ENCODE measurements at places on chromosomes 7 and 10. TPM values are rescaled to one million over a fixed set of nuclear protein-coding genes. Genes with fewer than 3 reads are reported as not detected.

SPDYE11 gene
- not detected for total RNA-seq

GPRIN2 gene
- 28.5 TPM for total RNA-seq

PSMC2 gene
- 131 TPM for total RNA-seq

ADAM12 gene
- total RNA-seq, result 0.87 TPM

AMZ1 gene
- total RNA-seq, result 0.73 TPM

GHRHR gene
- total RNA-seq, result not detected

- no peak for DNase-seq
Measured at GRCh38 chr7:125326666-125327255, 397.1 kb upstream of the POT1 start.

DNA sequence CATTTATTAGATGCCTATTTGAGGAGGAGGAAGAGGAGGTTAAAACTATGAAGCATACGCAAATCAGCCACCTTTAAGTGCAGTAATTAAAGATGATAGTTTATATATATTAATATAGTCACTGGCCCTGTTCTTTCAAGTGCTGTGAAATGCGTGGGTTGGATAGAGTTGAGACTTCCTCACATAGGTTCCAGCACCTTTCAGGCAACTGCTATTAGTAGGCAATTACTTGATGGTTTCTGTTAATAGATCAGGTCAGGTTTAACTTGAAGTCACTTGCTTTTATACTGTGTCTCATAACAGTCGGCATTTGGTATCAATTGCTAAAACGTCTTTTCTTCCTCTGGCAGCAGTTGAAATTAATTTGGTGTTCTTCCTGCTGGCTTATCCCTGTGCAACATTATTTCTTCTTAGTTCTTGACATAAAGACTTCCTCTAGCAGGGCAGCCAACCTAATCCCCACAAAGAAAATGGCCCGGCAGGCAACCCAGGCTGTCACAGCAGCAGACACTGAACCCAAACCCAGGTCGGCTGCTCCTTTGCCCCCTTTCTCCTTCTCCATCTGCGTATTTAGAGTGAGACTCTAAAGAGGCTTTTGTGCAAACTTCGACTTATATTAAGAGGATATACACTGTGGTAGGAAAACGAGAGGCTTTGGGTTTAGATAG lies 35.3 kb upstream of the BET1 start:
- no peak for DNase-seq

- peak; percentile 44 for DNase-seq
Measured at GRCh38 chr10:116312548-116312947, 11.7 kb upstream of the CCDC172 start.

DNA sequence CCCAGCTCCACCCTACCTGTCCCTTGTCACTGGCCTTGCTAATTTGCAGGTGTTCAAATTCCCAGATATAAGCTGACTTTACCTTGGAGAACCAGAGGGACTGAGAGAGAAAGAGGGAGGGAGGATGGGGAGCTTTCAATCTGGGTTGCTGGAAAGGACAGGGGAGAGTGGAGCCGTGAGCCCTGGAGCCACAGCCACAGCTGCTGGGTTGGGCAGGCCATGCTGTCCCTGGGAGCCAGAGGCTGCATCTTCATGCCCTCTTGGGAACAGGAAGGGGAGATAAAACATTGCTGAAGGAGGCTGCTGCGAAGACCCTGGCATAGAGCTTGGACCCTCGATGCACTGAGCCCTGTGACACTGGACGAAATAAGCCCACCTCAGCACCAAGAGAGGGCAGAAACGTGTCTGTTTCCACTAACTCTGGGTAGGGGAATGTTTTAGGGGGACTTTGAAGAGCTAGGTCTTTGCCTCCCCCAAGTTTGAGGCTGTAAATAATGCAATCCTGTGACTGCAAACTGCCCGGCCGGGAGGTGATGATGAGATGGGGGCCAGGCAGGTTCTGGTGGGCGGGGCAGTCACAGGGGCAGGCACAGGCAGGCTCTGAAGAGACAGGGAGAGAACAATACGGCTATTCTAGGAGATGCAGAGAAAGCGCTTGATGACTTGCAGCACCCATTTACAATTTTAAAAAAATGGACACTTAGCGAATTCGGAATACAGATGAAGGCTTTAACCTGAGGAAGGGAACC lies 5.8 kb upstream of the JAKMIP3 start:
- no peak for DNase-seq

DNA sequence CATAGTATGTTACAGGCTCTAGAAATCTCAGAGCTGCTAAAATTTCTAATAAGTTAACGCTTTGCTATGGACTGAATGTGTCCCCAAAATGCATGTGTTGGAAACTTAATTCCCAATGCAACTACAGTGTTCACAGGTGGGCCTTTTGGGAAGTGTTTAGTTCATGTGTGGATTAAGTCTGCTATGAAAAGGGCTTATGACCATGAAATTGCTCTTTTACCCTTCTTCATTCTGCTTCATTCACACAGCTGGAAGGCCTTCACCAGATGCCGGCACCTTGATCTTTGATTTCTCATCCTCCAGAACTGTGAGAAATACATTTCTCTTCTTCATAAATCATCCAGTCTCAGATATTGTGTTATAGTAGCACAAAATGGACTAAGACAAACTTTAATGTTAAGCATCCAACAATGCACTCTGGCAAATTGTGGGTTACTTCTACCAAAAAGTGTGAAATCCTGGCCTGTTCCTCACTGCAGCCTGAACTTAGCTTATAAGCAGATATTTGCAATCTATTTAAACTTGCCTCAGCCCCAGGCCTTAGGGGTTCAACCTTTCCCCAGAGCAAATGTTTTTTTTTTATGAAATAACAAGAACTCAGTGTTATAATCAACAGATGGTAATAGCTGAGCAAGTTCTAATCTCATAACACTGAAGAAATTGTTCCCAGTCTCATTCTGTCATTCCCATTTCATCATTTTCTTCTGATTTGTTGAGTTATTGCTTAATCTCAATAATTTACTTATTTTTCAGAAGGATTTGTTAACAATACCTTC lies 523.6 kb downstream of the KIF20B start:
- DNase-seq, result no peak

GRCh38 chr10:61837755-61838171 lies 63.7 kb upstream of the ARID5B start:
- DNase-seq, result no peak

- DNase-seq, result peak; percentile 50
Measured at GRCh38 chr7:84144480-84144879, 50.1 kb downstream of the SEMA3A start.

DNA sequence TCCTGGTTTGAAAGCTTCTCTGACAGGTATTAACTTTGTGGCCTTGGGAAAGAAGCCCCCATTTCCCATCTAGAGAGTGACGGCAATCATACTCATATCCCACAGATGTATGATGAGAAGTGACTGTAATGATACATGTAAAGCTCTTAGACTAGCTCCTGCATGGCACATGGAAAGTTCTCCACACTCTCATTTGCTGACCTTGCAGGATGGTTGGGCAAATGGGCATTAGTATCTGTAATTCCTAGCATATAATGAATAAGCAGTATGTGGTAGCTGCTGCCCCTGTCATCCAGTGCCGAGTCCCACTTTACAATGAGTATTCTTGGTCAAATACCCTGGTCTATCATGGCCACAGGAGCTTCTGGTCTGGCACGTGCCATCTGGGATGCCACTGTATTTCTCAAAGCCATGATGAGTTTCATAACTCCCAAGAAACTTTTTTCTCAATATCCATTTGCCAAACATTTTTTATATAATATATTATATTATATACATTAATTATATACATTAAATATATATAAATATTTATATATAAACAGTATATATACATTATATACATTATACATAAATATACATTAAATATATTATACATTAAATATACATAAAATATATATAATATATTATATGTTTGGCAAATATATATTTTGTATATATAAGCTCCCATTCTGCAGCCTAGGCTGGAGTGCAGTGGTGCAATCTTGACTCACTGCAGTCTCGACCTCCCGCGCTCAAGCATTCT lies 106.5 kb upstream of the FZD1 start:
- no peak for DNase-seq

- DNase-seq, result no peak
Measured at GRCh38 chr10:106874604-106874889, 290.0 kb downstream of the SORCS1 start.

DNA sequence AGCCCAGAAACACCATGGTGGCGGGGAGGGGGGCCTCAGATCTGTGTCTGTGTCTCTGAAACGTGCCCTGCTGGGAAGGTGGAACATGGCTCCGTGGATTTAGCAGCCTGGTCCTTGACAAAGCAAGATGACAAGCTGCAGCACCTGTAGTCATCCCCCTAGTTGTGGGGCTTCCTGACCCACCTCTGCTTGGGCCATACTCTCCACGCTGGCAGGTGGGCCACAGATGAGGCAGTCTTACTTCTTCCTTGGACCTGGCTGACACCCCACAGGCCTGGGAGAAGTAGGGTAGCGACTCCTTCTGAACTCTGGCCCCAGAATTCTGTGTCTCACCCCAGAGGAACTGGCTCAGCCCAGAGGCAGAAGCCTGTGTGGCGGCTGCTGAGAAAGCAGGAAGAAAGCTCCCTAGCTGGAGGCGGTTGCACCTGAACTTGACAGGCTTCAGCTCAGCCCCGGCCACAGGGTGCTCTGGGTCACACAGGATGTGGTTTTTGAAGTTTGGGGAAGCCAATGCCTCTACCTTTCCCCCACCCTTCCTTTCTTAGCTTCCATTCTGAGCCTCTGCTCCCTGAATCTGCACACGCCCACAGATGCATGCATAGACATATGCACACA lies 113.9 kb downstream of the ABLIM1 start:
- DNase-seq, result no peak

- no peak for DNase-seq
Measured at GRCh38 chr7:47602272-47603004, 20.5 kb upstream of the TNS3 start.

GRCh38 chr10:53570221-53570620 lies 797.6 kb upstream of the MBL2 start:
- no peak for DNase-seq

DNA sequence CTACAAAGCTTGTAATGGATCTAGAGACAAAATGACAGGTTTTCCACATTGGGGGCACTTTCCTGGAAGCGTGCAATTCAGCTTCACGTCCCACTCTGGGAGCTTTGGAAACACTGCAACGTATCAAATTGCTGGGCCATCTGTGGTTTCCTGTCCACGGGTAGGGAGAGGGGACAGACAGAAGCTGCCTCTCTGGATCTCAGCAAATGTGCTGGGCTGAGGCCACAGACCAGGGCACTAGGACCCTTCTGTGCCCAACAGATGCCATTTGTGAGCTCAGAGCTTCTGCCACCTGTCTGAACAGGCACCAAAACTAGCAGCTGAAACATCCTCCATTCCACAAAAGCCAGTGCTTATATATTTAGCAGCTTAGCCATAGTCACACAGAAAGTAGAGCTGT lies 40.9 kb upstream of the FRMD4A start:
- DNase-seq, result no peak

DNA sequence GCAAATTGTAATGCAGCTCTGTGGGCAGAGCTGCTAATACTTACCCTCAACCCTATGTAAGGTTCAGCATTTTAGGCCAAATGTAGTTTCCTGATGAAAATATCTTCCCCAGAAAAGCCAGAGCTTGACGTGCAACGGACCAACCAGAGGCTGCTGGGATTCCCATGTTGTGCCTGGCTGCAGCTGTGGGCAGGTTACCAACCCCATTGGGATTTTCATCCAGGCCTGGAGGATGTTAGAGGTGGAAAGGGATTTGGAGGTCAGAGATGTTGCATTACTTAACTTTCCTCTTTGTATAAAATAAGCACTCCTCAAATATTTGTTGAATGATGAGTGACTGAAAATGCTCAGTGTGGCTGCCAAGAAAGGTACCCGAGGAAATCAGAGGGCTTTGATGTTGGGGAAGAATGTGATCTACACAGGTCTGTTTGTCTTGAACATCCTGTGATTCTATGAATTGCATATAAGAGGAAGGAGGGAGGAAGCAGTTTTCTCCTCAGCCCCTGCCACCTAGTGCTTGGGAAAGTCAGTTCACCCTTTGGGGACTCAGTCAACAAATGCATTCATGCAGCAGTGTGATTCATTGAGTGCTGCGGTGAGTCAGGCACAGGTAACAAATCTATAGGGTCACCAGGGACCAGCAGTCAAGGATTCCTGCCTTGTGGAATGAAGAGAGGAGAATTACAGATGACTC lies 487.2 kb downstream of the RPS24 start:
- peak; percentile 57 for DNase-seq

DNA sequence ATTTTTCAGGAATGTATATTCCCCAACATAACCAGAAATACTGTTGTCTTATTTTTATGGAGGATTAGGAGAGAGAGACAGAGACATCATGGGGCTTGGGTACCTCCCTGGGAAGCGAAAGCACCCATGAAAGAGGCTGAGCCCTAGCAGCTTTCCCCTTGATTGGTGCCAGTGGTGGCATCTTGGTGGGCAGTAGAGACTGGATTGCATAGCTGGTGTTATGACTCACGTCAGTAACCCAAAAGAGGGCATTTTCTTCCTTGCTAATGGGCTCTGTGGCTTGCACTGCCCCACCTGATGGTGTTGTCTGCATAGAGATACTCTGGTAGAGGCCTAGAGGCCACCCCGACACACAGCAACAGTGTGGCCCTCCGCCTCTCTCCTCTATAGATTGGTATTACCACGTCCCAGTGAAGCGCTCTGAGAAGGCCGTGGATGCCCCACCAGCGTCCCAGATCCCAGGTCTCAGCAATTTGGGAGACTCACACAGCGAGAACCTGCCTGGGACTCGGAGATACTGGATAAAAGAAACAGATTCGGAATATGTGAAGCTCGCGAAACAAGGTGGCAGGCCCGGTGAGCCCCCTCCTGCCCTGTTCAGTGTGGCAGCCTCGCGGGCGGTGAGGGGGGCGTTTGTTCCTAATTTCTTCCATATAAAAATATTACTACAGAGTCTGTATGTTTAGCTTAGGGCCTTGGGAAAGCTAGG lies 5.8 kb downstream of the C7orf57 start:
- peak; percentile 8 for DNase-seq

- DNase-seq, result no peak
Measured at GRCh38 chr10:132810807-132811700, 25.1 kb upstream of the NKX6-2 start.

GRCh38 chr7:31119249-31119648 lies 67.1 kb downstream of the ADCYAP1R1 start:
- no peak for DNase-seq

DNA sequence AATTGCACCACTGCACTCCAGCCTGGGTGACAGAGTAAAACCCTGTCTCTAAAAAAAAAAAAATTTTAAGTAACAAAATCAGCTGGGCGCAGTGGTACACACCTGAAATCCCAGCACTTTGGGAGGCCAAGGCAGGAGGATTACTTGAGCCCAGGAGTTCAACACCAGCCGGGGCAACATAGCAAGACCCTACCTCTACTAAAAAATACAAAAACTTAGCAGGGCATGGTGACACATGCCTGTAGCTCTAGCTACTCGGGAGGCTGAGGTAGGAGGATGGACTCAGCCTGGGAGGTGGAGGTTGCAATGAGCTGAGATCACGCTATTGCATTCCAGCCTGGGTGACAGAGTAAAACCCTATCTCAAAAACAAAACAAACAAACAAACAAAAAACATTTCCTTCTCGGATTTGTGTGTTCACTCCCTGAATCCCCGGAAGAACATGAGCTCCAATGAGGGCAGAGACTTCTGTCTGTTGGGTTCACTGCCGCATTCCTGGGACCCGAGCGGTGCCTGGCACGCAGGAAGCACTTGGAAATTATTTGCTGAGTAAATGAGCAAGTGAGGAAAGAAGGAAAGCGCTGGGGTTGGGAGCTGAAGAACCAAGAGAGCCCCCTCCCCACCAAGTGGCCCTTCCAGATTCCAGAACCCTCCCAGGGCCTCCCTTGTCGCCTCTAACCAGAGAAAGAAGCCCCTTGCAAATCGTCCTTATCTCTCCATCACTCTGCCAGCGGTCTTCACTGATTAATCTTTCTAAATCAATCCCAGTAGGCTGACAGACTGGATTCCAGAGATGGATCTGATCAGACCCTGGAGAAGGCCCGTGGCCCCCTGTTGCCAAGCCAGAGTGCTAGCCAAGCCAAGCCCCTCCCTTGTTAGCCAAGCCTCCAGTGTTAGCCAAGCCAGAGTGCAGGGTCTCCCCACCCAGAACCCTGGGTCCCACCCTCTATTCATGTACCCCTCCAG lies 6.2 kb downstream of the TNRC18 start:
- DNase-seq, result peak; percentile 41
